ENCODE measurements at places on chromosomes 16 and 17. TPM values are rescaled to one million over a fixed set of nuclear protein-coding genes. Genes with fewer than 3 reads are reported as not detected.

- no peak for DNase-seq
Observed at GRCh38 chr17:59856859-59857794, 35.6 kb downstream of the TUBD1 start.

PRAC2 gene
- not detected for total RNA-seq

TMEM238L gene
- total RNA-seq: not detected

HID1 gene
- 2.6 TPM for total RNA-seq

DNA sequence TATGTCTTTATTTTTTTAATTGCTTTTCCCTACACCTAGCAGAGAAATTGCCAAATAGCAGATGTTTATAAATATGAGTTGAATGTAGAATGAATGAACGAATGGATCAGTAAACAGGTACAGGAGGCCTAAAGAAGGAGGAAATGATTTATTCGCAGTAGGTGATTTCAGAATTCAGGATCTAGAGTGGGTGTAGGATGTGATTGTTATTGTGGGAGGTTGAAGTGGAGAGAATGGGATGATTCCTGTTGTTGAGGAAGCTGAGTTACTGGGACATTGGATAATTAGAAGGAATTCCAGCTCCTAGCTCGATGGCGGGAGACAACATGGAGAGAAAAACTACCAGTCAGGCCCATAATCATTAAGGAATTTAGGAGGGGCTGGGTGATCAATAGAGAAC lies 42.2 kb downstream of the MRTFB start:
- DNase-seq: no peak

- DNase-seq: peak; percentile 36
Observed at GRCh38 chr17:54898576-54898975, 2.1 kb upstream of the TOM1L1 start.

C16orf92 gene
- not detected for total RNA-seq

TLCD3B gene
- 1.9 TPM for total RNA-seq

- peak; percentile 2 for DNase-seq
Observed at GRCh38 chr17:48322060-48322459, 108.0 kb downstream of the SKAP1 start.

TMIGD1 gene
- total RNA-seq: not detected

SLC16A11 gene
- total RNA-seq: not detected

NOXO1 gene
- 0.89 TPM for total RNA-seq

GRCh38 chr17:17175917-17176316 lies 30.2 kb downstream of the PLD6 start:
- DNase-seq: no peak

- DNase-seq: no peak
Observed at GRCh38 chr17:51947160-51947735, 211.3 kb downstream of the CA10 start.

ZFP3 gene
- total RNA-seq: not detected

GRCh38 chr16:49189286-49189685 lies 92.4 kb downstream of the CBLN1 start:
- DNase-seq: no peak

DNA sequence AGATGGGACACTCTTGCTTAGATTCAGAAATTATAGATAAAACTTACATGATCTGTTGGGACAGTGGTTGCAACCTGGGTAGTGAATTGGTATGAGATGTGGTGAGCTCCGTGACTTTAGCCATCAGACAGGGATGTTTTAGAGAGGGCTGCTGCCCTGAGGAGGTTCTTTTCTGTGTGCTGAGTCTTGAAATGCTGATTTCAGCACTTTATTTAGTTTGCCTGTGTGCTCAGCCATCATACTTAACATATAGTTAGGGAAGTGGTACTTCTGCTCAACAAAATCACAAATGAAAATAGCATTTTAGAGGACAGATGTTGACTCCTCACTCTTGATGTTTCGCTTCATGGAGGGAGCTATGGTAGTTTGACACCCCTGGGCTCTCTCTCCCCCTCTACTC lies 95.9 kb upstream of the CDH13 start:
- DNase-seq: no peak

GRCh38 chr16:49701789-49702494 lies 154.0 kb downstream of the ZNF423 start:
- peak; percentile 29 for DNase-seq

DNA sequence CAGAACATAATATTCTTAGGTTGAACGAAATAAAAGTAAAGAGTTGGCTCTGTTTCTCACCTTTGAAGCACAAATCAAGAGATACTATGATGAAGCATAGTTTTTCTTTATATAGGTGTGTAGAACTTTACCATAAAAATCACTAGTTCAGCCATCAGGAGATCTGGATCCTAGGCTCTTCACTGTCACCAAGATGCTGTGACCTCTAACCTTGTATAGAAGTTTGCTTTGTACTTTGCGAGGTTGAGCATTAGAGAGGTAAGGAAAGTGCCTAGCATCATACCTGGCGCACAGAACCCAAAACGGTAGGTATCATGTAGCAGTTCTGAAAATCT lies 553 bp upstream of the CDC6 start:
- no peak for DNase-seq
